ENCODE measurements at places on chromosomes 12 and 14.

GRCh38 chr12:84913129-84913515, 523 bp upstream of the SLC6A15 start:
- DNase-seq = no peak

DNA sequence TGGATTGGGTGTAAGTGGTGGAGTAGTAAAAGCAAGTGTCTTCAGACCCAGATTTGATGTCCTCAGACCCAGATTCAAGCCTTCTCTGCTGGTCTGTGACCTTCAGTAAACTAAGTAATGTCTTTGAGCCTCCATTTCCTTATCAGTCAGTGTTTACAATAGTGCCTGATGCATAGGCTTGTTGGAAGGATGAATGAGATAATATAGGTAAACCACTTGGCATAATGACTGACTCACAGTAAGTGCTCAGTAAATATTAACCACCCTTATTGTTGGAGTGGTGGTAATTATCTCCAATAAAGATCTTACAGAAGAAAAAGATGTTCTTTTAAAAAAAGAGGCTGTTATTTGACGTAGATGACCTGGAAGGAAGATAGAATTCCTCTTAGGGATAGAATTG, 86.2 kb downstream of the IGF1 start:
- no peak for DNase-seq

DNA sequence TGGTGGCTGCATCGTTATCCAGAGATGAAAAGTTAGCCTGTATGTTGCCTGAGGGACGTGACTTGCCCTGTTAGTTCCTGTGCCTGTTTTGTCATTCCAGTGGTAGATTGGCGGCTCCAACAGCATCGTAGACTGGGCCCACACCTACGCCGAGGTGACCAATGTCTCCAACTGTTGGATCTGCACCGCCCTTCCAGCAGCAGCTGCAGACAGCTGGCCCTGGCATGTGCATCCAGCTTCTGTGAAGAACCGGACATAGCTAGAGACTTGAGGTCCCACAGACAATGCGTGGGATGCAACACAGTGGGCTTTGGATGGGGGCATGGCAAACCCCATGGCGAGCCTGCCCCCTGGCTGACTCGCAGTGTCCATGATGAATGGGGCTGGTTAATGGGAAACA, 93.0 kb upstream of the TMPO start:
- no peak for DNase-seq

GRCh38 chr14:69637503-69638031, 26.2 kb downstream of the SUSD6 start:
- DNase-seq = no peak

- DNase-seq = no peak
Observed at GRCh38 chr14:21078726-21079125, 8.6 kb downstream of the ARHGEF40 start.

DNA sequence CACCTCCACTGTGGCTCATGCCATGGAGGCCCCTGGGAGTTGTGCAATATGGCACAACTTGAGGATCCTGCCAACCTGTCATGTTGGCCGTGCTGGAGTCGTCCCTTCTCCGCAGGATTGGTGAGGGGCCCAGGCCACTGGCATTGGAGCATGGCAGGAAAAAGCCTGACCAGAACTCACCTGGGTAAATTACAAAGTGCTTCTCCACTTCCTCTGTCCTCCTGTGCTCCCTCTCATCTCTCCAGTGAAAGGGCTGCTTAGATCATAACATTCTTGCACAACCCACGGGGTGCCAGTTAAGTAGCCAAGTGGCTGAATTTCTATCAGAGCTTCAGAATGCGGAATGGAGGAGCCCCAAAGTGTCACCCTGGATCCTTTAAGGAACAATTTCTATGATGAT, 381.0 kb downstream of the DPF3 start:
- DNase-seq = no peak

DNA sequence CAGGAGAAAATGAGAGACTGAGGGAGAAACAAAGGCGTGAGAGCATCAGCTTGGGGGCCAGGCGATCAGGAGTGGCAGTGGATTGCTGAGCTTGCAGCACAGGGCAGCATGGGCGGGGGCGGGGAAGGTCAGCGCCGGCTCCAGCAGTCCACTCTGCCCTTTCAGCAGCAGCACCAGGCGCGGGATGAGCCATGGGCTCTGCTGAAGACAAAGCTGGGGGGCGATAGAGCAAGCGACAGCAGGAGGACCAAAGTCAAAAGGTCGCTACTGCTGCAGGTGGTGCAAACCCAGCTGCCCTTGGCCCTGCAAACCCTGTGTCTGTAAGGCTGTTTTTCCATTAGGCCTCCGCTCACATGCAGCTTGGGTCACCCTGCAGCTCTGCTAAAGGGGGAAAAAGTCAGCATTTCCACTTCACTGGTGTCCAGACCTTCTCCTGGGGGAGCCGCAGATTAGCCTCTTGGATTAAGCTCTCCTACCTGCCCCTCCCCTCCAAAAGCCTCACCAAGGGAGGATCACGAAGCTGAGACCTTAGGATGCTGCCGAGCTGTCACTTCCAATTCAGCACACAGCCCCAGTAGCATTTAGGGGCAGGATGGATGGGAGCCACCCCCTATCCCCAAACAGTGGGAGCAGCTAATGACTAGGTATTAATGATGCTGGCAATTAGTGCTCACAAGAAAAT, 204.8 kb downstream of the DPF3 start:
- no peak for DNase-seq

DNA sequence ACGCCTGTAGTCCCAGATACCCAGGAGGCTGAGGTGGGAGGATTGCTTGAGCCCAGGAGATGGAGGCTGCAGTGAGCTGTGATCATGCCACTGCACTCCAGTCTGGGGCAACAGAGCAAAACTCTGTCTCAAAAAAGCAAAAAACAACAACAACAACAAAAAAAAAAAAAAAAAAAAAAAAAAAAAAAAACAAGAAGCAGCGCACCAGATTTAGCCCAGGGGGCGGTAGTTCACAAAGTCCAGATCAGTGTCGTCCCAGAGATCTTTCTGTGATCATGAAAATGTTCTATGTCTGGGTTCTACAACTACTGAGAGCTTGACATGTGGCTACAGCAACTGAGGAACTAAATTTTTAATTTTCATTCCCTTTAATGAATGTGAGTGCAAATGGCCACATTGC, 27.4 kb downstream of the OAS2 start:
- no peak for DNase-seq

DNA sequence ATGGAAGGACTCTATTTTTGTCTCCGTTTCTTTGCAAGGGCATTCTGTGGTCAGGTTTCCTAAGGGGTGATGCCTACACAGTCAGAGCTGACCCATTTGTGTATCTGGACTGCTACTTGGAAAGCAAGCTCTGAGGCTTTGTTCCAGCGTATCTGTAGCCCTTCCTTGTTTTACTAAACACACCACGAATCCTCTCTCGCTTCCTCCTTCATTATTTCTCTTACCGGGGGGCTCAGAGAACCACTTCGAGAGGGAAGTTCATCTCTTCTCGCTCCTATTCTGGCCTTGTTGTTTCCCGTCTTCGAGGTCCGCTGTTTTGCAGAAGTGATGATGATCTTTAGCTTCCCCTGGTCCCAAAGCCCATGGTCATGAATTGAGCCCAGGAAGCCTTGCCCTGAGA, 164.7 kb downstream of the SSPN start:
- no peak for DNase-seq

- no peak for DNase-seq
Observed at GRCh38 chr12:48040354-48040753, 36.1 kb upstream of the COL2A1 start.

DNA sequence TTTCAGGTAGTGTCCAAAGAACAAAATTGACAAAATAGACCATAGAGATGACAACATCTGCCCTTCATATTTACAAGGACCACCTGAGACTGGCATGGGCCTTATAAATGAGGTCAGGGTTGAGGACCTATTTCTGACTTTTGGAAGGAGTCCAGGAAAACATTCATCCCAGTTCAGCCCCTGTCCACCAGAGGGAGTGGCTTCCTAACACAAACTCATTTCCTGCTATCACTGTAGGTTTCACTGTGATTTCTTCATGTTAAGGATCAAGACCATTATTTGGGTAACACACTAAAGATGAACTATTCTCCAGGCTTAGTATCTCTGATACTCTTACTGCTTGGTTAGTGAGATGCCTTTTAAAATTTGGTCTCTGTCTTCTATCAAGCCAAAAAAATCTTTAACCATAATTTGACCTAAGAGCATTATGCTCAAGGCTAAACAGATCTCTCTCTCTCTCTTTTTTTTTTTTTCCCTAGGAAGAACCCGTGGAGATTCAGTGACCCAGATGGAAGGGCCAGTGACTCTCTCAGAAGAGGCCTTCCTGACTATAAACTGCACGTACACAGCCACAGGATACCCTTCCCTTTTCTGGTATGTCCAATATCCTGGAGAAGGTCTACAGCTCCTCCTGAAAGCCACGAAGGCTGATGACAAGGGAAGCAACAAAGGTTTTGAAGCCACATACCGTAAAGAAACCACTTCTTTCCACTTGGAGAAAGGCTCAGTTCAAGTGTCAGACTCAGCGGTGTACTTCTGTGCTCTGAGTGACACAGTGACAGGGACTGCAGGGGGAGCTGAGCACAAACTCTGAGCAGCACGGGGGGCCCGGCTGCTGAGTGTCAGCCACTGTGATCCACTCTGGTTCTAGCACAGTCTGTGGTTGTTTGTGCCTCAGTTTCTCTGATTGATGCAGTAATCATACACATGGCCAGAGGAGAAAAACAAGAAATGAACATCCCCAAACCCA, 267.6 kb upstream of the OR4E1 start:
- DNase-seq = no peak

DNA sequence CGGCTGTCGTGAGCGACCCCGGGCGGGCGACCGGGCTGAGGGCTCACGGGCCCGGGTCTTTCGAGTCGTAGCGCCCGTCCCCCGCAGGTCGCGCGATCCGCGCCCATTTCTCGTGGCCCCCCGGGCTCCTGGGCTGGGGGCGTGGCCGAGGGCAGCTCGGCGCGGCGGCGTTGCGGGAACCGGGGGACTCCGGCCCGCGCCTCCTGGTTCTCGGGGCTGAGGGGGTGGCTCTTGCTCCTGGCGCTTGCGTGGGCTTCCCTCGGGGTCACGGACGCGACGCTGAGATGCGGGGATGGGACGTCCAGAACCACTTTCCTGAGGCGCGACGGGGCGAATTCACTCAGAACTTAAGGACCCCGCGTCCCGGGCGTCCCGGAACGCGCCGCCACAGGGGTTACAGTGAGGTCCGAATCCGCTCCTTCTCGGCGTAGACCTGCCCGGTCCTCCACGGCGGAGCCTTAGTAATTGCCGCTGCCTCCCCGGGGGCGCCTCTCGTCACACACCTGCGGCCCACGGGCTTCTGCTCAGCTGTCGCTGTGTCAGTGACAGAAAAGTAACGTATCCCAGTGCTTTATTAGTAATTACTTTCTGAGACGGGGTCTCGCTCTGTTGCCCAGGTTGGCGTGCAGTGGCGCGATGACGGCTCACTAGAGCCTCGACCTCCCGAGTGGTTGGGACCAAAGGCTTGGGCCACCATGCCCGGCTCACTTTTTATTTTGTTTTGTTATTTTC, 606 bp downstream of the EP400 start:
- peak; percentile 26 for DNase-seq

GRCh38 chr14:84442521-84442920, 1087.4 kb upstream of the FLRT2 start:
- no peak for DNase-seq

DNA sequence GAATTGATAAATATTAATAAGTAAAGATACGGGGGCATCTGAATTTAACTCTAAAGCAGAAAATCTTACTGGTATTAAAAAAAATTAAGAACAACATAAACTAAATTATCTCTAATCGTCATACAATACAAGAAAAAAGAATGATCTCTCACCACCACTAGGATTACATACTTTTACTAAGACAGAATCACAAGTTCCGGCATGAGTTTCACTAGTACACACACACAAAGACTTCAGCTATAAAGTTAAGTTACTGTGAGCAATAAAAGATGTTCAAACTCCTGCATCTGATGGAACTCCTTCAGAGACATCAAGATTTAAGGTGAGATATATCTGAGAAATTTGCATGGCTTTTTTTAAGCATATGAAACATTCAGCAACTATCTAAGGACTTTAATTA, 21.9 kb downstream of the CEP128 start:
- DNase-seq = no peak

GRCh38 chr12:111445726-111446581, 40.2 kb downstream of the SH2B3 start:
- no peak for DNase-seq

- DNase-seq = no peak
Observed at GRCh38 chr12:12054993-12055392, 15.7 kb upstream of the BCL2L14 start.

DNA sequence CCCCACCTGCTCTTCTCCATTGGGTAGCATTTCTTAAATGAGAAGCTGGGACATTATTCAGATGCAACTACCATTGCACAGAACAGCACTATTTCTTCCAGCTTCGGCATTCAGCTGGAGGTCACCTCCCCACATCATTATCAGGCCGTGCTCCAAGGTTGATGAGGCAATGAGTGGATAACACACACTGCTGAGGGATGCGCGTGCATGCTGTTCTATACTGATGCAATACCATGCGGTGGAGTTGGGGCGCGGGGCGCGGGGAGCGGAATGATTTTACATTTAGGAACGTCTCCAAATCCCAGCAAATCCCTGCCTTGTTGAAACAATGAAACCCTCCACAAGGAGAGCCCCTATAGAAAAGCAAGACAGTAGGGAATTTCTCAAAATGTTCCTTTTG, 283.4 kb downstream of the GRIN2B start:
- DNase-seq = no peak

- no peak for DNase-seq
Observed at GRCh38 chr12:113893221-113893620, 72.9 kb downstream of the RBM19 start.

- DNase-seq = no peak
Observed at GRCh38 chr12:94264736-94265485, 116.5 kb downstream of the PLXNC1 start.

- DNase-seq = no peak
Observed at GRCh38 chr12:91601054-91601453, 418.4 kb upstream of the DCN start.

GRCh38 chr12:75564398-75564797, 53.0 kb upstream of the KRR1 start:
- no peak for DNase-seq

DNA sequence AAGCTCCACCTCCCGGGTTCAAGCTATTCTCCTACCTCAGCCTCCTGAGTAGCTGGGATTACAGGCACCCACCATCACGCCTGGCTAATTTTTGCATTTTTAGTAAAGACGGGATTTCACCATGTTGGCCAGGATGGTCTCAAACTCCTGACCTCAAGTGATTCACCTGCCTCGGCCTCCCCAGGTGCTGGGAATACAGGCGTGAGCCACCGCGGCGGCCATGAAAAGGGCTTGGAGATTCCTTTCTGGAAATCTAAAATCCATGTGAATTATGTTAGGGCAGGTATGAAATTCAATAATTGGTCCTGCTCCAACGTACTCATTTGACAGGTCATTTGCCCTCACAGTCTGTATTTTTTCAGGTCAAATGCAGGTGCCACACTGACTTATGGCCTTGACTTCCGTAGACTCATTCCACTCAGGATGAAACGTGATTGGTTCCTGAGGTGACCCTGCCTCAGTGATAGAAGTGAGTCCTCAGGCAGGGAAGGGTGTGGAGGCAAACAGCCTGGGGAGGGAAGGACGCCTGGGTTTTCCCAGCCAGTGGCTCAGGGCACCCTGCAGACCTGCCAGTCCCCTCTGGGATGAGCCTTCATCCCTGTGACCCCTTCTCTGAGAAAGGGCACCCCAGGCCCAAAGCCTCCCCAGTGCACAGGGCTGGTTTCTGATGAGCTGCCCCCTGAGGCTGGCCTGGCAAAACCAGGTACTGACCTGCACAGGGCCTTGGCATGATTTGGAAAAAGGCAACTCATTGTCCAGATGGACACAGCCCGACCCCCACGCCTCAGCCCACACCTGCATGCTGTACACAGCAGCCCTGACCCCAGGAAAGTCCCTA, 48.7 kb downstream of the PSMA6 start:
- DNase-seq = no peak
